CD4-positive, alpha-beta T cell treated with Interleukin-15 for 1 hour (primary cell): ENCODE measurements at places on chromosomes 6 and 20.

GRCh38 chr6:33907227-33907626 lies 103.4 kb upstream of the MLN start:
- DNase-seq, result no peak

- no peak for DNase-seq
Measured at GRCh38 chr6:45645302-45645701, 267.6 kb upstream of the SUPT3H start.

DNA sequence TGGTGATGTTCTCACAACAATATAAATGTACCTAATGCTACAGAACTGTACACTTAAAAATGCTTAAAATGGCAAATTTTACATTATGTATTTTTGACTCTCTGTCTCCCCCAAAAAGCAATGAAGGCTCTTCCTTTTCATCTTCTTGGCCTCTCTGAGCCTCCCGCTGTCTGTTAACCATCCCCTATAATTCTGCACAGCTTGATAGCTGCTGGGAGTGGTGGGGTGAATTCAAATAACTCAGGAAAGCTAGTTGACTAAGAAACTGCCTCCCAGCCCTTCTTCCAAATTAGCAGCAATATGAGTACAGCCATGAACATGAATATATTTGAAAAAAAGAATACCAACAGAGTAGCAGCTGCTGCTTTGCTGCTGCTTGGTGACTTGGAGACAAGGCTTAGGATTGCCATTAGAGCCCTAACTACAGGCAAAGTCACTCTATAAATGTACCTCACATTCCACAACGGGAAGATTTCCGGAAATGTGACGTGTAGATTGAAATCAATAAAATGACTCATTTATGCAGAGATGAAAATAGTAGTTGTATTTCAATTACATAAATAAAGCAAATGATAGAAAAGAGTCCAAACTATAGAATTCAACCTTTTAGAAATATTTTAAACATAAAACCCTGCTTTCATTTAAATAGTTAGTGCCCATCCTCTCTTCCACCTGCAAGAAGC lies 200.1 kb upstream of the HEY2 start:
- no peak for DNase-seq

- DNase-seq, result peak; percentile 29
Measured at GRCh38 chr6:29925727-29926412, 16.5 kb upstream of the HLA-A start.

GRCh38 chr6:21937466-21937865 lies 343.9 kb downstream of the SOX4 start:
- no peak for DNase-seq

- peak; percentile 86 for DNase-seq
Measured at GRCh38 chr20:5078399-5078958, 41.3 kb downstream of the PCNA start.
